ENCODE measurements at places on chromosomes 5 and 9.

DNA sequence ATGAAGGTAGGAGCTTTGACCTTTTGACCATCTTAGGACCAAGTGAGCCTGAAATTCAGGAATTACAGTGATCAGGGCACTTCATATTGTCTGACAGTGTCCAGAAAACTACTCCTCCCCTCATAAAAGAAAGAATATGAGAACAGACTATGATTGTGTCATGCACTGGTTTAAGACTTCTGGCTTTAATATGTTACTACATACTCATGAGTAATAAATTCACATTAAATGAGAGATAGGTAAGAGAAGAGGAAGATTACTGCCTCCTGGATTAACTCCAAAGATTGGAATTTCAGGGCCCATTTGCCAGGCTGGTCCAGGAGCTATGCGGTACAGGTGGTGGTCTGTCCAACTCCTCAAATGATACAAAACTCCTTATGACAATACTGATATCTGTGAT lies 213.5 kb upstream of the ADRA1B start:
- no peak for DNase-seq

DNA sequence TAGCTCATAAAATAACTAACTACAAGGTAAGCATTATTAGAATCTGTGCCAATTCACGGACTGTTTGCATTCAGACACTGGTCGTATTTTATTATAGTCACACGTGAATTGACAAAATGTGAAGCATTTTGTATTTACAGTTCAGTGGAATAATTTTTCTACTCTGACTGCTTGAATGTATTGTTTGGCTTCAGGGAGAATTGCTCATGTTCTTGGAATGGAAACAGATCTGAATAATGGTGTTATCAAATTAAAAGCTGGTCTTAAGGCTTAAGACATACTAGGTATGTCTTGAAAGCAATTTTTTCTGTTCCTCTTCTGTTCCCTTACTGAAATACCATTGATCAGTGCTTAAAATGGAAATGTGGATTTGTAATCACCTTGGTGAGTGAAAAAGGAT lies 543.7 kb upstream of the TLE4 start:
- DNase-seq: no peak

- DNase-seq: no peak
These were observed at the start of gene DMRTA1 for GRCh38 chr9:22446589-22446949. TSS of gene DMRTA1 (plus strand) at chr9:22446824. CDS start at chr9:22447066, 242 bp downstream.

DNA sequence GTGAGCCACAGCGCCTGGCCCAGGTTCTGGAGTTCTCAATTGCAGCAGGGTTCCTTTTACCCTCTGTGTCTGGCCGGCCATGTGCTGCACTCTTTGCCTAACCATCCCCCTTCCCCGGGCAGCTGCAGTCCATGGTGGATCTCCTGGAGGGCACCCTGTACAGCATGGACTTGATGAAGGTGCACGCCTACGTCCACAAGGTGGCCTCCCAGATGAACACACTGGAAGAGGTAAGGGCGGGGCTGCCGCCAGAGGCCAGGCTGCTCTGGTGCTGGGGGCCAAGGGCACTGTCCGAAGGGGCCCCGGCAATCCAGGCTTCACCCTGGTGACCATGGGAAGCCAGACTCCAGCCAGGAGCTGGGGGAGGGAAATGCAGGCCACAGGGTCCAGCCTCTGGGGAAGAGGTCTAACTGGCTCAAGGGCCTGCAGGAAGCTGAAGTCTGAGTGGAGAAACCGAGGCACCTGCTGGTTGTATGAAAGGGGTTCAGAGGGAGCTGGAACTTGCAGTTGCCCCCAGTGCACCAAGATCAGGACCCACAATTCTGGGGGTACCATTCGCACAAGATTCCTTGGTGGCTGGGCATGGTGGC lies 18.1 kb downstream of the OLFML2A start:
- no peak for DNase-seq

- no peak for DNase-seq
These were observed 145.7 kb upstream of the GNA14 start for GRCh38 chr9:77793849-77794248.

DNA sequence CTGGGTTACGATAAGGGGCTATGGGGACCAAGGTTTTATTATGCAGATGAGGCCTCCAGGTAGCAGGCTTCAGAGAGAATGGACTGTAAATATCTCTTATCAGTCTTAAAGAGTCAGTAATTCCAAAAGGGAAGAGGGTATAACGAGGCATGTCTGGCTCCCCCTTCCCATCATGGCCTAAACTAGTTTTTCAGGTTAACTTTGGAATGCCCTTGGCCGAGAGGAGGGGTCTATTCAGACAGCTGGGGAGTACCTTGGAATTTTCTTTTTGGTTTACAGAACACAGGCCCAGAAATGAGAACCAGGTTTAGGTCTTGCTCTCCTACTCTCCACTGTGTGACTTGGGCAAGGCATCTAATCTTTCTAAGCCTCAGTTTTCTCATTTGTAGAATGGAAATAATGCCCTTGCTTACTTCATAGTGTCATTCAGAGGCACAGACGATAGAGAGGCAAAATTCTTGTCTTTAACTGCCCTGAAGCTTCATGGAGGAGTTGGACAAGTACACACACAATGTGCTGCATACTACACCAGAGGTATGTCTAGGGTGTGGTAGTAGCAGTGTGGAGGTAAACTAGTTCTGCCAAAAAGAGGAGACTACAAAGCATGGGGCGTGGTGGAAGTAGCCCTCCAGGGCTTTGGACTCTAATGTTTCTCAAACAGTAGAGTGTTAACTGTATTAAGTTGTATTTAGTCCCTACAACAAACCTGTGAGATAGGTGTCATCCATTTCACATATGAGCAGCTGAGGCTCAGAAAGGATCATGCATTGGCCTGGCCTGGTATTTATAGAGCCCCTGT lies 45.5 kb downstream of the IRF1 start:
- DNase-seq: no peak
